ENCODE measurements at places on chromosomes 2 and 18.
A peak's percentile ranks its signal among the peaks of the same experiment; 100 is the strongest.

- DNase-seq: no peak
Measured at GRCh38 chr18:1511619-1512311, 607.1 kb downstream of the ADCYAP1 start.

DNA sequence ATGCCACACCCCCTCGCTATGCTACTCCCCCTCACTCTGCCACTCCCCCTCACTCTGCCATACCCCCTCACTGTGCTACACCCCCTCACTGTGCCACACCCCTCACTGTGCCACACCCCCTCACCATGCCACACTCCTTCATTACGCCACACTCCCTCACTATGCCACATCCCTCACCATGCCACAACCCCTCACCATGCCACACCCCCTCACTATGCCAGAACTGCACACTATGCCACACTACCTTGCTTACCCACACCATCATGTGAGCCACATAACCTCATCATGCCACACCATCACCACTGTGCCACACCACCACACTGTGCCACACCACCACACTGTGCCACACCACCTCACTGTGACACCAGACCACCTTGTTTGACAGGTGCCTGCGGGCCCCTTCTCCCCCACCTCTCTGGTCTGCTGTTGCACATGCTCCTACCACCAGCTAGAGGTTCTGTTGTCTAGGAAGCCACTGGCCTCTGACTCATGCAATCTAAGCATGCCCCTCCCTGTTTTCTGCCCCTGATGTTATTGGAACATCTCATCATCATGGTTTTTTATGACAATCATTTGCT lies 22.0 kb downstream of the MARCHF4 start:
- no peak for DNase-seq

DNA sequence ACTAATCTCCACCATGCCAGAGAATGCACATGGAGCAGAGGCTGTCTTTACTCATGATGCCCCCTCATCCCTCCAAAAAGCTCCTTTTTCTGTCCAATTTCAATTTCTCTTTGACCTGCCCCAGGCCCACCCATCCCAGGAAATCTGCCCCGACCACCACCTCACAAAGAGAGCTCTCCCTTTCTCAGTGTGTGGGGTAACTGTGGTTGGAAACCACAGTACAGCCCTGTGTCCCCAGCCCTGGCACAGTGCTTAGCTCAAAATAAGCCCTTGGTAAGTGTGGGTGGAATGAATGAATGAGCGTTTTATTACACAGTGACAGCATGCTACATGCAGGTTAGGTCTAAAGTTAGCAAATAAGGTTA lies 43.7 kb upstream of the CAB39 start:
- no peak for DNase-seq

DNA sequence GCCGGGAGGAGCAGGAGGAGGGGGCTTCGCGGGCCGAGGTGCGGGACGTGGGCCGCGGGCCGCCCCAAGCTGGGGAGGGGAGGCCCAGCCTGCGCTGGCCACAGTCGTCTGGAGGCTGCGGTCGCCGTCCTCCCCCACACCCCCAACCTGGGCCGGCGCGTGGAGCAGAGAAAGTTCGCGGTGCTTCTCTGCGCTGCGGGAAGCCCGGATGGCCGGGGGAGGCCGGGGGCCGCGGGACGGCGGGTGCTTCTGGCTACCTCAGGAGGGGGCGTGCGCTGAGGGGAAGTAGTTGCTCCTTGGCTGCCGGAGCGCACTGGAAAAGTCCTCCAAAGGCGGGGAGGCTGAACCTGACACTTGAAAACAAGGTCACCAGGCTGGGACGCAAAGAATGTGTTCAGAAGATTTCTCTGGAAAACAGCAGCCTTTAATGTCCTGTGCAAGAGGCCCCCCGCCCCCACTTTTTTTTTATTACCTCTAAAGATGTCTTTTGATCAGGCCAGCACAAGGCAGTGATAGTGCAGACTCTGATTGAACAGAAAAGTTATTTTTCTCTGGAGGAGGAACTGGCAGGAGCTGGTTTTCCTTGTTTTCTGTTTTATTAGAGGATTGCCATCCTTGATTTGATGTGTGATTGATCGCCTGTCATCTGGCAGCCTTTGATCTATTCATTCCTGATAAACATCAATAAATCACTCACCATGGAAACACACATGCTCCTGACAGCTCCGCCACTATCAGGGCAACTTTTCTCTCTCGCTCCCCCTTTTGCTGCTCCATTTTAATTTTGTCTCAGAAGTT lies 1.6 kb downstream of the TSHZ1 start:
- peak; percentile 62 for DNase-seq

GRCh38 chr2:84942964-84943421 lies 28.0 kb upstream of the KCMF1 start:
- no peak for DNase-seq

- no peak for DNase-seq
Measured at GRCh38 chr2:114769991-114770390, 327.6 kb downstream of the DPP10 start.

- DNase-seq: no peak
Measured at GRCh38 chr2:172944022-172944793, 131.4 kb upstream of the MAP3K20 start.

GRCh38 chr2:120571015-120571728 lies 164.5 kb upstream of the GLI2 start:
- DNase-seq: no peak

GRCh38 chr2:160909781-160910242 lies 250.4 kb upstream of the TANK start:
- DNase-seq: no peak

- DNase-seq: no peak
Measured at GRCh38 chr2:113181258-113182051, 7.7 kb downstream of the PSD4 start.

DNA sequence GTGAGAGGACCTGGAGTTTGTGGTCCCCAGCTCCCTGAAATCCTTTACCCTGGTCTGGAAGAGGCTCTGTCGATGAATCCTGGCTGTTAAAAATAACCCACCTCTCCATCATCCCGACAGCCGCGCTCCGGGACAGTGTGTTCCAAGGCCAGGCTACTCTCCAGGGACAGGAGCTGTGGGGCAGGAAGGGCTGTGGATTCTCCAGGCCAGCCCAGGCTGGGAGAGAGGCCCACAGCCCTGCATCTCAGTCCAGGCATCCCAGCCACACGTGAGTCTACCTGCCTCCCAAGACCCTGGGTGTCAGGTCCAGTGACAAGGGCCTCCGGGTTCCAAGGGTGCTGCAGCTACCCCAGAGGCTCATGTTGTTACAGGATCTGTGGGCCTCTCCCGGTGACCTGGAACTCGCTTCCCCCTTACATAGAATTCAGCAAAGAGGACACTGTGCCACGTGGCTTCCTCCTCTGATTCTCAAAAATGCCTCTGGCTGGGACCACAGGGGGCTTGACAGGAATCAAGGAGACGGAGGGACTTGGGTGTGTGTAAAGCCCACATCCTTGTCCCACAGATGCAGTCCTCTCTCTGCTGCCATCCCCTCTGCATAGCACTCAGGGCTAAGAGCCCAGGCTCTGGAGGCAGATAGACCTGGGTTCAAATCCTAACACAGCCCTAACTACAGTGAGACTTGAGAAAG lies 17.3 kb downstream of the ADRA2B start:
- DNase-seq: peak; percentile 85

GRCh38 chr18:46946656-46947282 lies 29.4 kb downstream of the KATNAL2 start:
- peak; percentile 83 for DNase-seq

DNA sequence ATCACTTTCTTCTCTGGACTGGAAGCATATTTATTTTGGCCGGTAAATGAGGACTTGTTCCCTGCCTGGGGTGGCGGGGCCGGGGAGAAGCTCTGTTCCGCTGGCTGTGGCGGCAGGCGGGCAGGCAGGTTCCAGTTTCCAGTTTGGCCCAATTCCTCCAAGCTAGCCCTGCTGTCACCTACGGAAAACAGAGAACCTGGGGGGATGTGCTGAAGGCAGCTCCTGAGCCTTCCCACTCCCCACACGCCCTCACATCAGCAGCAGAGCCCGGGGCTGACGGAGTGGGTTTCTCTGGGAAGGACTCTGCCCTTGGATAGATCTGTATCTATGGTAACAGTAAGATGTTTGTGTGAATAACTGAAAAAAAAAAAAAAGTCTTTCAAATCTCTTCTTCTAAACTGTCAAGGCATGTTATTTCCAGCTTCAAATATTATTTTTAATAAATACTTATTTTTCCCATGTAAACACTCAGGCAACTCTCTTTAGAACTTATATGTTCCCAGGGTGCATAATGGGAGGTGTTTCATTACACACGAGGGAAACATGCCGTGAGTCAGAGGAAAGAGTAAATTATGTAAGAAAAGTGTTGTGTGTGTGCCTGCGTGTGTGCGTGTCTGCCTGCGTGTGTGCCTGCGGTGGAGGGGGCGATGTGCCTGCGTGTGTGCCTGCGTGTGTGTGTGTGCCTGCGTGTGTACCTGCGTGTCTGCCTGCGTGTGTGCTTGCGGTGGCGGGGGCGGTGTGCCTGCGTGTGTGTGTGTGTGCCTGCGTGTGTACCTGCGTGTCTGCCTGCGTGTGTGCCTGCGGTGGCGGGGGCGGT lies 116.1 kb upstream of the ZNF516 start:
- DNase-seq: no peak

DNA sequence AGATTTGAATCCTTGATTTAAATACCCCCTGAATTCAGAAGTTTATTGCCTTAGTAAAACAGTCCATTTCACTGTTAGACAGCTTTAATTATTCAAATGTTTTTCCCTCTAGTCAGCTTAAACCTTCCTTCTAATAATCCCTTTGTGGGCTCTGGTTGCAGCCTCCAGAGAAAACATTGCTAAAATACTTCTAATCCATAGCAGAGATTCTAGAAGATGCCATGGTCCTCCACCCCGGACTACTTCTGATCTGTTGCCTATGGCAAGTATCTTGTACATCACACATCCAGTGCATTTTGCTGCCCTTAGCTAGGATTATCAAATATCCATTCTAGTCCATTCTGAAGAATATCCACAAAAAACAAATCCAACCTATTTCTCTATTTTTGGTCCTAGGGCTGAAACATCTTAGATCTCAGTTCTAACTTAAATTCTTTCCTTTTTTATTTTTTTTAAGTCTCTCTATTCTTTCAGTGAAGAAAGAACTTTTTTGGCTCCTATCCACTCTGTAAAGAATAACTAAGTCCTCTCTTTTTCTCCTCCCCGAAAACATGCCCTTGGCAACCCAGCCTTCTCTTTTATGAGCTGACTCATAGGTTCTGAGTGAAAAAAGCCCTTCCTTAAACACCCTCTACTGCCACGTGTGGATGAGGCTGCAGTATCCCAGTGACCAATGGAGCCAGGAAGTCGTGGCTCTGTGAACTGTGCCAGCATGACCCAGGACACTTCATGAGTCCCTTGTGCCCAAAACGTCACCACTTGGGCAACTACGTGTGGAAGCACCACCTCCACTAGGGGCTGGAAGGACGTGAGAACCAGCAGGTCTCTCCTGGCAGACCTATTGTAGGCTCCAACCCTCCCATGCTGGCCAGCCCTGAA lies 349.8 kb downstream of the TNS1 start:
- peak; percentile 41 for DNase-seq

- DNase-seq: no peak
Measured at GRCh38 chr2:174568425-174568824, 29.2 kb downstream of the WIPF1 start.

DNA sequence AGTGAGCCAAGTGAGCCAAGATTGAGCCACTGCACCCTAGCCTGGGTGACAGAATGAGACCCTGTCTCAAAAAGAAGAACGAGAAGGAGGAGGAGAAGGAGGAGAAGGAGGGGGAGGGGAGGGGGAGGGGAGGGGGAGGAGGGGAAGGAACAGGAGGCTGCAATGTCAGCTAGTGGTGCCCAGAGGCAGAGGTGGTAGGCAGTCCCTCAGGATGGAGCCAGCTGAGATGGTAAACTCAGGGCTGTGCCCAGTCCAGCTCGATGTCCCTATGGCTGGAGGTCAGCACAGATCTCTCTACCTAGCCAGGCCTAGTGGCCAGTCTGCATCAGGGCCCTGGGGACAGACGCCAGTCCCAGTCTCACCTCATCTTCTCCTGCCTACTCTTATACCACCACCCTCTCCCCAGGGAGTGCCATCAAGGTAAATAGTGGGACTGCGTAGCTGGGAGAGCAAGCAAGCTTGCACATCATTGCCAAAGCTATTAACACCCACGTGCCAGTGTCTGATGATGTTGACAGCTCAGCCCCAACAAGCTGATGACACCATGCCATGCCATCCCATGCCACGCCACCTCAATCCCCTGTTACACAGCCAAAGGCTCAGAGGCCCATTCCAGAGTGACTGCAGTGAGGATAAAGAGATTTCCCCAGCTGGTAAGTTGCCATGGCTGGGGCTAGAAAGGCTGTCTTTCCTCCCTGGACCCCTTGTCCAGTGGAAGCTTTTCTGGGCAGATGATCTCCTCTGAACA lies 7.6 kb upstream of the PLB1 start:
- DNase-seq: no peak

GRCh38 chr2:213238753-213239495 lies 45.3 kb upstream of the SPAG16 start:
- no peak for DNase-seq

GRCh38 chr2:74544634-74545033 lies 9.1 kb downstream of the LOXL3 start:
- DNase-seq: no peak

DNA sequence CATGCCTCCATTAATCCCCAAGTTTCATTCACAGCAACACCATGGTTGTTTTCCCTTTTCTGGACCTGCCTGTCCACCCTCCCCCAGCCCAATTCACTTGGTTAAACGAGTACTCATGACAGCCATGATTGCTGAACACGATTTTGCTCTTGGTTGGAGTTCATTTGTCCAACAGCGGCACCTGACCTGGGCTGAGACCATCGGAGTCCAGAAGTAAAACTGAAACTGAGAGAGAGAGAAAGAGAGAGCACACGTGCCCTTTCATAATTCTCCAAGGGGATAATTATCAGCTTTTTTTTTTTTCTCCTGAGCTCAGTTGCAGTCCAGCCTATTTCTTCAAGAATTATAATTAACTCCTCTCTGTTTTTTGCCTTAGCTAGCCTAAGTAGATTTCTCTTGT lies 13.7 kb upstream of the KIF5C start:
- DNase-seq: no peak

GRCh38 chr2:101150306-101151145 lies 656 bp downstream of the TBC1D8 start:
- DNase-seq: peak; percentile 72

GRCh38 chr2:179268277-179268925 lies 3.8 kb upstream of the SESTD1 start:
- no peak for DNase-seq

DNA sequence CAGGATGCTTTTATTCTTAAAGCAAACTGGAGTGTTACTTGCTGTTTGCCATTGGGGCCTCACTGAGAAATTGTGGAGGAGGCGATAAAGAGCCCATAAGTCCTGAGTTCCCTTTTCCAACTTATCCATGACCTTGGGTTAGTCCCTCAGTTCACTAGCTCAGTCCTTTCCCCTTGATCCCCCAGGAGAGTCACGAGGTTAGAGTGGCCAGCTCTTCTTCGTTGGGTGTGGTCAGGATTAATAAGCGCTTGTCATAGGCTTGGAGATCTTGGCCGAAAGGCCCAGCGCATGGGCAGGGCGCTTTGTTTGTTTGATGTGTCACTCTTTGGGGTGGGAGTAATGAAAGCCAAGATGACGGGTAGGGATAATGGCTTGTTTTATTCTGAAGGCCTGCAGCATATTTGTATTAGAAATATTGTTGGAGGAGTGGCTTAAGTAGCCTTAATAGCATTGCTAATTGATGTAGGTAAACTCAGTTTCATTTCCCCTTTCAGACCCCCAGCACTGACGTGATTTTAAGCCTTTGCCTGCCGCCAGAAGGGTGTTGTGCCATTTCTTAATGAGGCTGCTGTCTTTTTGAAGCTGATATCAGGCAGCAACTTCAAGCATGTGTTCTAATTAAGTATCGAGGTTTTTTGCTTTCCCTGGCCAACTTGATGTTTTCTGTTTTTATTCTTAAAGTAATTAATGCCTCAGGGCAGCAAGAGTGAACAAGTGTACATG lies 15.7 kb downstream of the GRHL1 start:
- DNase-seq: no peak
